Stimulated activated CD8-positive, alpha-beta memory T cell treated with anti-CD3 and anti-CD28 coated beads, Interleukin-4, amount 100 ng/mL, for 1 hour (primary cell): ENCODE measurements at places on chromosomes 5 and 9.

GRCh38 chr5:148810823-148811222, 15.6 kb upstream of the ADRB2 start:
- DNase-seq: no peak

GRCh38 chr5:98768960-98769209, 4.6 kb upstream of the RGMB start:
- DNase-seq: no peak

- no peak for DNase-seq
Measured at GRCh38 chr5:88979726-88980125, 96.7 kb upstream of the MEF2C start.

- no peak for DNase-seq
Measured at GRCh38 chr9:132699956-132700355, 29.7 kb downstream of the GTF3C4 start.

GRCh38 chr5:147560718-147561331, 51.0 kb upstream of the DPYSL3 start:
- DNase-seq: no peak

- DNase-seq: no peak
Measured at GRCh38 chr5:89281766-89282553, 399.0 kb upstream of the MEF2C start.

- no peak for DNase-seq
Measured at GRCh38 chr9:113349445-113350094, at the start of gene BSPRY. BSPRY (plus strand) TSS chr9:113349541; CDS start chr9:113349580, 39 bp downstream.

- DNase-seq: no peak
Measured at GRCh38 chr9:134928436-134929192, 10.9 kb upstream of the FCN1 start.

DNA sequence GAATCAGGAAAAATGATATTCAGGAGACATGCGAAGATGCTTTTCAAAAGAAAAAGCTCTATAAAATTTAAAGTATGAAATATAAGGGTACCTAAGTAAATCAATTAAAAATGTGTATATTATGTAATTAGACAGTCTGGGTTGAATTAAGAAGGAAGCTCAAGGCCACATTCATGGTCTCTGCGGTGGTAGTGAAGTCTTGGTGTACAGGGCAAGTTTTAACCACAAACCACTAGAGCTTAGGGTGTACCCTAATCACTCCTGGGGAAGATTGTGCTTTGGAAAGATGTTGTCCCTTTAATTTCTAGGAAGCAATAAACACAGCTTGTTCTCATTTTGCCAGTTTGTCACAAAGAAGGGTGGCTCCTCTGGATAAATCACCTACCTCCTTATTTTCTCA, 287.2 kb upstream of the ZNF608 start:
- DNase-seq: no peak

GRCh38 chr9:95206143-95206542, 111.4 kb downstream of the FANCC start:
- no peak for DNase-seq

GRCh38 chr9:14396171-14396570, 82.2 kb upstream of the NFIB start:
- no peak for DNase-seq

DNA sequence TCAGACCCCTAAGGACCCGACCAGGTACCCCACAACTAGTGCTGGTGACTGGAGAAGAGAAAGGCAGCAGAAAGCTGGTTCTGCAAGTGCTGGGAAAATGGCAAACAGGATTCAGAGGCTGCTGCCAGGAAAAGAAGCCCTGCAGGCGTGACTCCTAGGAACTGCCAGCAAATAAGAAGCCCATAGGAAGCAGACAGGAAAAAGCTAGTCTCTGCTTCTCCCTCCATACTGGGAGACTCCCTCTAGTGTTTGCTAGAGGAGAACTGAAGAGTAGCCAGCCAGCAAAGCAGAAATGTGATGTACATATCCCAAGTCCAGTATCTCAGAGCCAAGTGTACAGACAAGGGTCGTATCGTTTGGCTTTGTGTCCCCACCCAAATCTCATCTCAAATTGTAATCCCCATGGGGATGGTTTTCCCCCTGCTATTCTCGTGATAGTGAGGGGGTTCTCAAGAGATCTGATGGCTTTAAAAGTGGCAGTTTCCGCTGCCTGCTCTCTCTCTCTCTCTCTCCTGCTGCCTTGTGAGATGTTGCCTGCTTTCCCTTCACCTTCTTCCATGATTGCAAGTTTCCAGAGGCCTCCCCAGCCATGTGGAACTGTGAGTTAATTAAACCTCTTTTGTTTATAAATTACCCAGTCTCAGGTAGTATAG, 38.1 kb upstream of the TUSC1 start:
- DNase-seq: no peak

- no peak for DNase-seq
Measured at GRCh38 chr9:122975196-122975595, 34.4 kb downstream of the RABGAP1 start.

GRCh38 chr5:116912221-116912620, 337.6 kb upstream of the SEMA6A start:
- no peak for DNase-seq

DNA sequence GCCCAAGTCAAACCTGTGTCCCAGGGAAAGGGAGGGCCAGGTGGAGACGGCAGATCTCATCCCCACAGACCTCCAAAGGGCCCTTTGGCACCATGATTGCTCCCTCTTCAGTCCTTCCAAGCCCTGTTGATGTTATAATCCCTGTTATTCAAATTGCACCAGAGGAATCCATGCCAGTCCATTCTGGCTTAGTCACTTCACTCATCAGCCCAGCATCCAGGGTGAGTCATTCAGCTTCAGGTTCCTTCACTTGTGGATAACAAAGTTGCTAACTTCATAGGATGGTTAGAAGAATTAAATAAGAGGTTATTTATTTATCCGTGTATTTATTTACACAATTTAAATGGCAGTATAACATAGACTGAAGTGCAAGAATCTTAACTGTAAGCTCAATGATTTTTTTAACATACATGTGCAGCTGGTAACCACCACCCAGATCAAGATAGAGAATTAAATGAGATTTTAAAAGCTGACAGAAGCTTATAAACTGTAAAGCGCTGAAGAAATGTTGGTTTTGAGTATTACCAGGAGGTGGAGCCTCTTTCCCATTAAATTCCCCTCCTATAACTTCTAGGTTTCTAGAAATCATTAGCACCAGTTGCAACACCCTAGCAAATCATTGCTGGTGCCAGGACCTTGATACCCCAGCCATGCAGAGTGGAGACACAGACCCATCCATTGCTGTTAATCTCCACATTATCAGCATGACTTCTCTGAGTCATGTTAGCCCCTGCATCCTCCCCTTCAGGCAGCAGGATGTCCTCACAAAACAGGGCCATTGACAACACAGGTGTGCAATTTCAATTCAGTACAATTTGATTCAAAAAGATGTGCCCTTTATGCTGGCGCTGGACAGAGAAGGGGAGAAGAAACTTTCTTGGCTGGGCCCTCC, 77.4 kb downstream of the SEC61B start:
- DNase-seq: no peak

DNA sequence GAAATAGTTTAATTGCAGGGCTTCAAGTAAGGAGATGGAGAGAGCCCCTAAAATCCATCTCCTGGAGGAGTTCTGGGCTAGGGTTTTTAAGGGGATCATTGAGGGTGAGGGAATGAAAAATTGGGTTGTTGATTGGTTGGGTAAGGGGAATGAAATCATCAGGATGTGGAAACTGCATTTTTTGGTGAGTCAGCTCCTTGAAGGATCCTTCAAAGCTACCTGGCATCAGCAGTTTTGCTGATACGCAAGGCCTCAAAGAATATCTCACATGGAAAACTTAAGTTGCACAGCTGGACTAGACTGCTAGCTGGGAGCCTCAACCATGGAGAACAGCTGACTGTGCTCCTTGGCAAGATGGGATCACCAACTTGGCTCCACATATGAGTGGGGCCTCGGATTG, 136.7 kb downstream of the FGF10 start:
- no peak for DNase-seq

- DNase-seq: no peak
Measured at GRCh38 chr9:71743882-71744281, 24.4 kb downstream of the CEMIP2 start.

- DNase-seq: no peak
Measured at GRCh38 chr5:61177716-61178115, 15.4 kb upstream of the SMIM15 start.

- no peak for DNase-seq
Measured at GRCh38 chr5:159489779-159490178, 159.5 kb upstream of the IL12B start.

GRCh38 chr9:134065612-134066419, 2.0 kb downstream of the BRD3 start:
- DNase-seq: peak; percentile 19

DNA sequence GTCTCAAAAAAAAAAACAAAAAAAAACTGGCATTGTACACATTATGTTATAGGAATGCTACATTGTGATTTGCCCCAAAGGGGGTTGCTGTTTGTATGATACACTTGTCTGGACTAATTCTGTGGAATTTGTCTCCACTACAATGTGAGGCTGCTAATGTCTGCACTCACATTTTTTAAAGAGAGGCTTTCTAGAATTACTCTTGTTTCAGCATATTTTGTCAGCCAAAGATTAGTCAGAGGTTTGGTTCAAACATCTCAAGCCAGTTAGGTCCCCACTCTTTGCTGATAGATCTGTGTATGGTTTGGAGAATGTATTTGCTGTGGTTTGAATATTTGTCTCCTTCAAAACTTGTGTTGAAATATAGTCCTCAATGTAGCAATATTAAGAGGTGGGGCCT, 59.3 kb upstream of the ZNF169 start:
- no peak for DNase-seq

GRCh38 chr9:95070549-95071021, 246.9 kb downstream of the FANCC start:
- DNase-seq: no peak

DNA sequence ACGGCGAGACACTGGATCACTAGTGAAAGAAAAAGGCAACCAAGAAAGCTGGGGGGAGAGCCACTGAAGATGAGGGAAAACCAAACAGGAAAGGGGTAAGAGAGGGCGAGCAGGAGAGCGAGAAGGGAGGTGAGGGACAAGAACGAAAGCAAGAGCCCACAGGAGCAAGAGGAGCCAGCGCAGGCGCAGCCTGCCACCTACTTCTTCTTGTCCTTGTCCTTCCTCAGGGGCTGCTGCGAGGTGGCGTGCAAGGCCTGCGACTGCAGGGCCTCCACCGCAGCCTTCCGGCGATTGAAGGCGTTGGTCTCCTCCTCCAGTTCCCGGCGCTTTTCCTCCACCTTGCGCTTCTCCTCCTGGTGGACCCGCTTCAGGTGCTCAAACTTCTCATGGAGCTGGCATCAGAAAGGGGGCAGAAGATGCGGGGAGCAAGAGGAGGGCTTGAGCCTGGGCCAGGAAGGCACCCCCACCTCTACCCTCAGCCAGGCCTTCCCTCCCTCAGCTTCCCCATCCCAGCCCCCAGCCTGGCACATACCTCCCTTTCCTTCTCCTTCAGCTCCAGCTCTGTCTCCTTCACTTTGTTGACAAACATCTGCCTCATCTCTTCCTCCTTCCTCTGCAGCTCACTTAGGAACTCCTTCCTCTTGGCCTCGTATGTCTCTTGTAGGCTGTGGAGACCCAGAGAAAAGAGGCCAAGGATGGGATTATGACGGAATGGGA, 13.5 kb downstream of the CCNI2 start:
- DNase-seq: no peak

DNA sequence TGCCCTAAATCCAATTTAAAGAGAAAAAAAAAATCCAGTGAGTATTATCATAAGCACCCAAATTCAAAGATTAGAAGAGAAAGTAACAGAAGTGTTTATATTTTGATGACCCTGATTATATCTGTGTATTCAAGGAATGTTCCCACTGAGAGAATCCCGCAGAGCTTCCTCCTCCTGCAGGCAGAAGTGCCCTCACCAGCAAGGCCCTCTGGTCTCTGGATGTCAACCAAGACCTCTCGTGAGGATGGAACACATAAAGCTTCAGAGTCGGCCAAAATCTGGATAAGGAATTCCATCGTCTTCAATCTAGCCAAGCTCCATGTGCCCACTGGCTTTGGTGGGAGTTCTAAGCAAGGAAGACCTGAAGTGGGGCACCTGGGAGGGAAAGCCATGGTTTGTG, 18.1 kb downstream of the PTCH1 start:
- DNase-seq: no peak

- no peak for DNase-seq
Measured at GRCh38 chr5:81290146-81290545, 11.2 kb upstream of the ZCCHC9 start.
